MCF 10A (cell line): ENCODE measurements at places on chromosomes 5 and 9. TPM values are rescaled to one million over a fixed set of nuclear protein-coding genes. Genes with fewer than 3 reads are reported as not detected.

- DNase-seq: peak; percentile 44
Measured at GRCh38 chr9:5425006-5425628, 12.6 kb downstream of the PLGRKT start.

DNA sequence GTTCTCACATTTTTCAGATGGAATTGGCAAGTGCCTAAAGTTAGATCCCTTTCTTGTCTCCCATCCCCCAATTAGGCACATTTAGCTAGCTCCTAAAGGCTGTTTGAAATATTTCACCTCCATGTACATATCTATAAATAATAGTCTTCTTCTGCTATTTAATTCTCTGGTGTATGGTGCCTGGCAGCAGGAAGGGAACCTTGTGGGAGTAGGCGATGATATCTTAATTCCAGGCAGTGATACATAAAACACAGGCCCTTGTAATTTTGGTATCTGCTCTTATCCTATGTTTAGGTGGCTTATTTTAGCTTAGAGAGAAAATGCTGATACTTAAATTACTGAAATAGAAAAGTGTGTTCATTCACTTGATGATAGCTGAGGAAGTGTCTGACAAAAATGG is 262.9 kb upstream of the DAP start:
- no peak for DNase-seq

- DNase-seq: no peak
Measured at GRCh38 chr5:55885359-55885758, 34.2 kb downstream of the IL31RA start.

The MAMDC2 gene
- total RNA-seq: not detected in 2 replicates

GRCh38 chr5:178426326-178427130 is 163.7 kb downstream of the COL23A1 start:
- DNase-seq: no peak

DNA sequence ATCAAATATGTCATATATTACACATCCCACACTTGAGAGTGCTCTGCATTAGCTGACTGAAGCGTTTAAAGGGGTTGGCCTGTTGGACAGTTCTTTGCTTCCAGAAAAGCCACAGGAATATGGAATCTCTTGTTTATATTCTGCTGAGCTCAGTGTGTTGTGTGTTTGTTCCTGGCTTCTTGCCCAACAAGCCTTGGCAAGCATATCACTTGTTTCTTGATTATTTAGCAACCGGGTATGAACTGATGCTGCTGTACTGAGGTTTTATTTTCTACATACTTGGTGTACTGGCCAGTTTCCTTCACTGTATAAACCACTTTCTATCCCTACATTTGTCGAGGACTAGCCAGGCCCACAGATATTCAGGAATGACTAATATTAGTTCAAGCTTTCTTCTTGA is 378.9 kb downstream of the KCTD16 start:
- peak; percentile 91 for DNase-seq

The AK8 gene
- total RNA-seq: 0.42 and 1.1 TPM in 2 replicates

- no peak for DNase-seq
Measured at GRCh38 chr9:74696520-74696919, 191.2 kb downstream of the TRPM6 start.

DNA sequence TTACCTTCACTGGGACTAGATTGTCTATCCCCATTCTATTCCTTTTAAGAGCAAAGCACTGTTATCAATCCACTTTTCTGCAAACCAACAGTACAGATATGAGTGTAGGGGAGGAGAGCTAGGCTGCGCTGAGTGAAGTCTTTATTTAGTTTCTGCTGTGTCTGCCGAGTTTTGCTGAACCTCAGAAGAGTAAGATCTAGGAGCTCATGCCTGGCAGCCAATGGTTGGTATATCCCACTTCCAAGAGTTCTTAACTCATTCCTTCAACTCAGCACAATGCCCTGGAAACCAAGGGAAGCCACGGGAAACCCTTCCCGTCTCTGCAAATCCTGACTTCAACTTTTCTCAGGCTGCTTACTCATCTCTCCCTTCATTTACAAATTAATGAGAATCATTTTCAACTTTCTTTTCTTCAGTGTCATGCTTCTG is 58.0 kb upstream of the JAK2 start:
- no peak for DNase-seq

DNA sequence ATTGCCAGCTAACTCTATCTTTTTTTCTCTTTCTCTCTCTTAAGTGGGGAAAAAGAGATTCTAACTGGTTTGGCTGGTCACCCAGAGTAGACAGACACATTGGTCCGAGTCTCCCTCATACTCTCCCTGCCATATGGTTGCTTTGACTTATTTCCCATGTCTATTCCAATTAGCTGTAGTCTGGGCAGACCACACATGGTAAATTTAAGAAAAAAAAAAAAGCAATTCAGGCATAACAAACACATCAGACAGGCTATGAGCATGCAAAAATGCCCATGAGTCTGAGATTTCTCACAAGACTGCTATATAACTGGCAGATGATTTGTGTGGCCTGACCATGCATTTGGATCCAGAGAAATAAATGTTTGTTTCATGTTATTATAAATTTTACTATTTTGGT is 110.2 kb upstream of the FGF10 start:
- DNase-seq: no peak

The C5orf58 gene
- not detected in 2 replicates for total RNA-seq

The LRRC19 gene
- not detected in 2 replicates for total RNA-seq

GRCh38 chr9:100099722-100100042 is 639 bp downstream of the INVS start:
- no peak for DNase-seq
